Fibroblast of lung (primary cell): ENCODE measurements at places on chromosomes 3 and 15.

GRCh38 chr3:106067711-106068110, 198.9 kb upstream of the CBLB start:
- no peak for DNase-seq

- DNase-seq = no peak
These were observed 34.5 kb upstream of the BNC1 start for GRCh38 chr15:83318861-83319415.

DNA sequence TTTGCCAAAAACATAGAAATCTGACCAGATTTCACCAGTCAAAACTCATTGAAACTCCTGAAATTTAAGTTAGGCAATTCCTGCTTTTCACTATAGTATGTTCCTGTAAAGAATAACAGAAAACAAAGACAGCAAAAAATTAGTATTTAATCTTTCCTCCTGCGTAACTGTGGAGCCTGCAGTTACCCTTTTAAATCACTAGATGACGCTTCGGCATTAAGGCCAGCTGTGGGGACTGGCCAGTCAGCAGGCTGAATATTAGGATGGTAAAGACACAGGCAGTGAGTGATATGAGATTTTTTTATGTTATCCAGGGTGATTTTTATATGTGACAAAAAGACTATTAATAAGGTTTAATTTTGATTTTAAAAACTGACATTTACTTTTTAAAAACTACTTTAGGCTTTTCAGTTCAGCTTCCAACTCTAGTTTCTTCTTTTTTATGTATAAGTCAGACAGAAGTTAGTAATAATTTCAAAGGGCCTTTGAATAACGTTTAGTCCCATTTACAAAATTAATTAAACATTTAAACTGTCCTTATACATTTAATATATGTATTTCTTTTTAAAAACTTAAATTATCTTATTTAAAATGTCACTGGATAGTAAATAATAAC, 165.1 kb downstream of the PPM1L start:
- peak; percentile 35 for DNase-seq

DNA sequence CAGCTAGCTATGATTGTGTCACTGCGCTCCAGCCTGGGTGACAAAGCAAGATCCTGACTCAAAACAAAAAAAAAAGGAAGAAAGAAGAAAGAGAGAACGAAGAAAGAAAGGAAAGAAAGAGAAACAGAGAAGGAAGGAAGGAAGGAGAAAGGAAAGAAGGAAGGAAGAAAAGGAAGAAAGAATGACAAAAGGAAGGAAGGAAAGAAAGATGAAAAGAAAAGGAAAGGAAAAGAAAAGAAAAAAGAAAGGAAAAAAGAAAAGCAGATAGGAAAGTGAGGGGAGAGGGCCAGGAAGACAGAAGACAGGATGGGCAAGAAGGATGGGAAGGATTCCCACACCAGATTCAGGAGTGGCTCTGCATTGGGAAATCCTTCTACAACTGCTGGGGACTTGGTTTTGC, 44.9 kb downstream of the GOLGA6L2 start:
- no peak for DNase-seq
